ENCODE measurements at places on chromosomes 13 and 19.

DNA sequence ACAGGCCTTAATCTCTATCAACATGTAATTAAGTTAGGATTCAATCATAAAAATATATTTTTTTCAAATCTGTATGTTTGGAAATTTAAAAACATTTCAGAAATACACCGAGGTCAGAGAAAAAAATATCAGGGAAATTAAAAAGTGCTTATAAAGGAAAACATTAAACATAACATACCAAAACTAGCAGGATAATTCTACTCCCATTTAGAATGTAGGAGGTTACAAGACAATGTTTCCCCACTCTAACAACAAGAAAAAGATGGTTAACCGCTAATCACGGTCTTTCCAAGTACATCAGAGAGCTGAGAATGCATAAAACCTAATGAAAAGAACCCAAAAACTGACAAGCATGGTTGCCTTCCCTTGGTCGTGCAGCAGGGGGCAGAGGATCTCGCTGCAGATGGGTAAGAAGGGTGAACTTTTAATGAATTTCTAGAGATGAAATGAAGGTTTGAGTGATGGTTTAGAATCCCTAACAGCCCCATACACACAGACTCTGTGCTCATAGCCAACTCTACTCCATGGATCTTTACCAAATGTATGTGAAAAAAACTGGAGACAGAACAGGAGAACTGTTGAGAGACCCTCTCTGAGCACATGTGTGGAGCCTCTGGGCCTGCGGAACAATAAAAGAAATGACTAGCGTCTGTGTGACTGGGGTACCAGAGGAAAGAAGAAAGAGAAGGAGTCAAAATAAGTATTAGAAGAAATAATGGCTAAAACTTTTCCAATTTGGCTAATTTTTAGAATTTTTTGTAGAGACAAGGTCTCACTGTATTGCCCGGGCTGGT, 51.3 kb upstream of the LSM14A start:
- DNase-seq, result peak; percentile 50

GRCh38 chr13:30859326-30859725, 46.7 kb upstream of the MEDAG start:
- DNase-seq, result no peak

DNA sequence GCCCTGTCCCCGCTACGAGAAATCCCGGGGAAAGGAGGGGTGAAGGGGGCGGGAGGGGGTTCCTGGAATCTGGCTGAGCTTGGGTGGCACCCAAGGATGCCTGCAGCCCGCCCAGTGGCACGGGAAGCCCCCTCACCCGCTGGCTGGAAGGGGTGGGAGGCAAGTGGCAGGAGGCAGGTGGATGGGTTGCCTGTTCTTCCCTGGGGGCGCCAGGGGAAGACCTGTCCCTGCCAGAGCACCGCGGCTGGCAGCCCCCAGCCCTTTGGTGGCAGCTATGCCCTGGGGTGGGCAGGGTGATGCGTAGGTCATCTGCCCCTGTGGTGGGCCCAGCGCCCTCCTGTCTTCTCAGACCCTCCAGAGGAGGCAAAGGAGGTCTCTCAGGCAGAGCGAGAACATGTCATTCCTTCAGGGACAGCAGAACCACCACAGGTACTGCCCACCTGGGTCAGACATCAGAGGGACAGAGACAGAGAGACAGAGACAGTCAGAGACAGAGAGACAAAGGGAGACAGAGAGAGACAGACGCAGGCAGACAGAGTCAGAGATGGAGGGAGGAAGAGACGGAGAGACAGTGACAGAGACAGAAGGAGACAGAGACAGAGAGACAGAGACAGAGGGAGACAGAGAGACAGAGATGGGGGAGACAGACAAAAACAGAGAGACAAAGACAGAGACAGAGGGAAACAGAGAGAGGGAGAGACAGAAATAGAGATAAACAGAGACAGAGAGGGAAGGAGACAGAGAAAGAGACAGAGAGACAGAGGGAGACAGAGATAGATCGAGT, 36.7 kb downstream of the EFNA2 start:
- DNase-seq, result no peak

GRCh38 chr13:75704194-75704926, 68.2 kb downstream of the LMO7 start:
- DNase-seq, result peak; percentile 53

GRCh38 chr19:45391346-45391745, 13.5 kb downstream of the PPP1R13L start:
- no peak for DNase-seq

DNA sequence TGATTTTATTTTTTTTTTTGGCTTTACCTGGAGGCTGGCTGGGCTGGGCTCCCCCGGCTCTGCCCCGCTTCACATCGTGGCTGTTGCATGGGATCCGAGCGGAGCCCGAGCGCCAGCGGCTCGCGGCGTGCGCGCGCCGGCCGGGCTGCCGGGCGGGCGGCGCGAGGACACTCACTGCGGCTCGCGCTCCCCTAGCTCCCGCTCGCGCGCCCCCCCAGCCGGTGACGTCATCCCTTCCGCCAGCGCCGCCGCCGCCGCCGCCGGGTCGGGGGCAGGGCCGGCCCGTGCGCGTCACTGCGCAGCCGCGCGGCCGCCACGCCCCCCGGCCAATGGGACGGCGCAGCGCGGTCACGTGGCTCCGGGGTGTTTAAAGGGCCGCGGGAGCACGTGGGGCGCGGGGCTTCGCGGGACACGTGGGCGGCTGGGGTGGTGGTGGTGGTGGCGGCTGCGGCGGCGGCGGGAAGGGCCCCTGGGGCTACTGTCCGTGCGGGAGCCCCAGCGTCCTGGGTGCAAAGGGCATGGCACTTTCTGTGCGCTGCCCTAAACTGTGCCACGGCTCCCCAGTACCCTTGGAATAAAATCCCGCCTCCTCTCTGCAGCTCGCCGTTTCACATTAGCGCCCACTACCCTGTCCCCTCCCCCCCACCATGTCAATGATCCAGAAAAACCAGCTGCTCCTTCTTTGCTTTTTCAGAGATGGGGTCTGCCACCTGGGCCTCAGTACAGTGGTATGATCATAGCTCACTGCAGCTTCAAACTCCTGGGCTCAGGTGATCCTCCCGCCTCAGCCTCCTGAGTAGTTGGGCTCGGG, at the start of gene PTPRS:
Gene PTPRS (minus strand): TSS at position 176 of the 811 bp plus-strand sequence. CDS start 54,672 bp downstream, outside the sequence.
- DNase-seq, result peak; percentile 64

- DNase-seq, result no peak
Measured at GRCh38 chr13:41246969-41247680, 16.3 kb downstream of the MTRF1 start.

DNA sequence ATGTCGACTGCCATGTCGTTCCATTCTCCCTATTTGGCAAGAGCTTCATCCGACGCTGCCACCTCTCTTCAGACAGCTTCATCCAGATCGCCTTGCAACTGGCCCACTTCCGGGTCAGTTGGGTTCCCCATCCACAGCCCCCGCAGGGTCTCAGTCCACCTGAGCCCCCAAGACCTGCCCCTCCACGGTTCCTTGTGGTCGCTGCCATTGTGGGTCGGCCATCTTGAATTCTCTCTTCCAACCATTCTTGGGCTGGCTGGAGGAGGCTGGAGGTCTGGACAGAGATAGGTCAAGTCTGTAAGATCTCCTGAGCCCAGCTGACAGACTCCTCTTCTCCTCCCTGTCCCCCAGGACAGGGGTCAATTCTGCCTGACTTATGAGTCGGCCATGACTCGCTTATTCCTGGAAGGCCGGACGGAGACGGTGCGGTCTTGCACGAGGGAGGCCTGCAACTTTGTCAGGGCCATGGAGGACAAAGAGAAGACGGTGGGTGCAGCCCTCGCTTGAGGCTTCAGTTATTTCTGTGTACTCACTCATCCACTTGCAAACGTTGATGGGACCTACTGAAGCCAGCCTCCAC, 19.5 kb downstream of the CPT1C start:
- DNase-seq, result no peak

- DNase-seq, result no peak
Measured at GRCh38 chr13:112106478-112107141, 39.7 kb downstream of the SOX1 start.

GRCh38 chr13:20495087-20496023, 30.3 kb downstream of the CRYL1 start:
- DNase-seq, result peak; percentile 69

GRCh38 chr19:45404557-45405434, at the start of gene PPP1R13L:
TSS of gene PPP1R13L (minus strand) at chr19:45405069. CDS start at chr19:45398318, 6,751 bp downstream.
- peak; percentile 82 for DNase-seq

DNA sequence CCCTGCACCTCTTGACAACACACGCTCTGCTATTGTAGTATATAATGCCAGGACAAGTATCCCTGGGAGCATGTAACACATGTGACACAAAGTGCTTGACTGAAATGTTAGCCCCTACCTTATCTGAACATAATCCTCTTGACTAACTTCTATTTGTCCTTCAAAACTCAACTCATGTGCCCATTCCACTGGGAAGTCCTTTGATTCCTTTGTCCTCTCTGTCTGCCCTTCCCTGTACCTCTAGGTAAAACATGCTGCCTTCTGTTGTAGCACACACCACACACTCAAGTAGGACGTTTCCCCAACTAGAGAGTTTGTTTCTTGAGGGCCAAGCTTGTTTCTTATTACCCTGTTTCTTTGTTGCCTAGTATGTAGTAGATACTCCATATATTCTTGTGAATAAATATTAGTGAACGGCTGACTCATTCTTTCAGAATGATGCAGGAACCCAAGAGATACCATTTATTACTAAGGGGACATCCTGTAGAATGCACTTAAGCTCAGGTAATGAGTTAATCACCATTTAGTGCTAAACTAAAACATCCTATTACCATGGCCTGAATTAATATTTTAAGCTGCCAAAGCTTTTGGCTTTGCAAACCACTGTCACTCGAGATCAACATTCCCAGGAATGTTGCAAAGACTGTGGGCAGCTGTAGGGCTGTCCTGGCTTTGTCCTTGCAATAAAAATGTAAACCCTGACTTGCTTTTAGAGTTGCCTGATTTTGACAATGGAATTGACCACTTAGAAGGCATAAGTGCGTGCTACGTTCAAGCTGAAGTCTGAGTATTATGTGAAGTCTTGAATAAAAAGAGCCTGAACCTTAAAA, 313.4 kb downstream of the COG6 start:
- DNase-seq, result no peak

DNA sequence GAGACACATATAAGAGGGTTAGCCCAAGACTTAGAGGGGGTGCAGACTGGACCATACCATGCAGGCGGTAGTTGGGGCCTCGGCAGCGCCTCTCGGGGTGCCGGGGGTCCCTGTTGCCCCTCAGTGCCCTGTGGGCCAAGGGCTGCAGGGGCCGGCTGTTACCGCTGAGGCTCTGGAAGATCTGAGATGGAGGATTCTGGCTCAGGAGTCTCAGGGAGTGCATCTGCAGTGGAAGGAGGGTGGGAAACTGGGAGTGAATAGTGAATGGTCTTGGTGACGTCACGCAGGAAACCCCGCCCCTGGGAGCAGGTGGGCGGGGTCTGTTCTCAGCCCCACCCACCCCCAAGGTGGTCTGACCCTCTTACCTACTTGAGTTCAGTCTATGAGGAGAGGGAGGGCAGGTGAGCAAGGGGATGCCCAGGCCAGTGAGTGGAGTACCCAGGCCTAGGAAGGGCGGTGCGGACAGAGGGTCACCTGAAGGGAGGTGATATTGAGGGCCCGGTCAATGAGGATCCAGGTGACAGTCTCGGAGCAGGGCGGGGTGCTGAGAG, 1.7 kb upstream of the DBP start:
- no peak for DNase-seq

- DNase-seq, result peak; percentile 95
Measured at GRCh38 chr13:97339019-97339987, 94.7 kb upstream of the RAP2A start.

DNA sequence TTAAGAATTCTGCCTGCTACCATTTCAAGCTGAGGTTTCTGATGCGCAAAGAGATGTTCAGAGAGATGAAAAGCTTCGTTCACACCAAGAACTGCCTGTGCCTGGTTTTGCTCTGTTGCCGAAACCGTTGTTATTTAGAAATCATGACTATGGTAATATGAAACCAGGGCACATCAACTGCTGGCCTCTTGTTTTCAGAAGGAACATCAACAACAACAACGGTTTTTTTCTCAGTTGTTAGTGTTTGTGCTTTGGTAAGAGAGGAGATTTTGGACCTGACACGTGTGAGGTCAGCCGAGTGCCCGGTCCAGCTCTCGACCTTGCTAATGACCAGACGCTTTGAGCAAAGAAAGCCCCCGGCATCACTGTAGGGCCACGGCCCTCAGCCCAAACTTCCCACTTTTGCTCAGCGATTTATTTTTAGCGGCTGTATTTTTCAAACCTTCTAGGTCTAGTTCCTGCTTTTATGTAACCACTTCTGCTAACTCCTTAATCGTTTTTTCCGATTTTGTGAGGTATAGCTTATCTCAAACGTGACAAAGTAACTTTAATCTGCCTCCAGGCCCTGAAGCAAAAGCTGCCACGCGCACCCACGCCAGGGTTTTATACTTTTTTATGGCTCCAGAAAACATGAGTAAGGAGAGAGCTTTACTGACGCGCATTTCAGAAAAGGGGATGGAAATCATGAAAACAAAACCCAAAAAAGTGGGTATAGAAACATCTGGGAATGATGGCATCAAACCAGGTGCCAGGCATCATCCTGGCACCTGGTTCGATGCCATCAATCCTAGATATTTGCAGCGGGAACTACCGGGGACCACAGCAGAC, 42.0 kb downstream of the KLF2 start:
- no peak for DNase-seq

DNA sequence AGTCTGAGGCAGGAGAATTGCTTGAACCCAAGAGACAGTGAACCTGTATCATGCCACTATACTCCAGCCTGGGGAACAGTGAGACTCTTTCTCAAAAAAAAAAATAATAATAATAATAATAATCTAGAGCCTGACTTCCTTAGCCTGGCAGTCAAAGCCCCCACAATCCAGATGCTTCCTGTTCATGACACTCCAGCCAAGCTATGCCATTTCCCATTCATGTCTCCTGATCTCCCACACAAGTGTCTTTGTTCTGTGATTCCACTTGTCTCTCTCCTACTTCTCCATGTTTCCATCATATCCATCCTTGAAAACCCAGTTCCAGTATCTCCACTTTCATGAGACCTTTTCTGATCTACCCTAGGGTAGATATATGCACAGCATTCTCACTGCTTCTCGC, 150.7 kb downstream of the FOXO1 start:
- no peak for DNase-seq

DNA sequence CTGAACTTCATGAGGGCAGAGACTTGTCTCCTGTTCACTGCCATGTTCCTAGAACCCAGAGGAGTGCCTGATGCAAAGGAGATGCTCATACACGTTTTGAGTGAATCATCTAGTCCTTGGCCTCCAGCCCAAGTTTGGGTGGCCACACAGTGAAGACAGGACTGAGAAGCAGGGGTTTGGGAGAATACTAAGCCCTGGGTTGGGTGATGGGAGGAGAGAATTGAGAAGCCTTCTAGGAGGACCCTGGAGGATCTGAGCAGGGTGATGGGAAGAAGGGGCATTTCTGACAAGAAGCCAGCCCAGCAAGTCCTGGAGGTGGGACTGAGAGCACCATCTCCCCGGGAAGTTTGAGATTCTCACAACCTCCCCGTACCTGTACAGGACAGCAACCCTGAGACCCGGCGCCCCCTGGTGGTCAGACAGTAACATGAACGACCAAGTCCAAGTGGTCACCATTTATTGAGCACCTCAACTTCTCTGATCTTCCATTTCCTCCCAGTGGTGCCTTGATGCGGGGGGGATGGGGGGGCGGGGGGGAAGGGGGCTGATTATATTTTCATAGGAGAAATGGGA, 11.0 kb downstream of the CTU1 start:
- peak; percentile 50 for DNase-seq

GRCh38 chr19:45529420-45529785, 22.1 kb downstream of the VASP start:
- DNase-seq, result no peak
